Fibroblast of the aortic adventitia (primary cell): ENCODE measurements at places on chromosomes 3 and 15.

GRCh38 chr3:134161898-134162615 is 88.6 kb downstream of the RYK start:
- no peak for DNase-seq

DNA sequence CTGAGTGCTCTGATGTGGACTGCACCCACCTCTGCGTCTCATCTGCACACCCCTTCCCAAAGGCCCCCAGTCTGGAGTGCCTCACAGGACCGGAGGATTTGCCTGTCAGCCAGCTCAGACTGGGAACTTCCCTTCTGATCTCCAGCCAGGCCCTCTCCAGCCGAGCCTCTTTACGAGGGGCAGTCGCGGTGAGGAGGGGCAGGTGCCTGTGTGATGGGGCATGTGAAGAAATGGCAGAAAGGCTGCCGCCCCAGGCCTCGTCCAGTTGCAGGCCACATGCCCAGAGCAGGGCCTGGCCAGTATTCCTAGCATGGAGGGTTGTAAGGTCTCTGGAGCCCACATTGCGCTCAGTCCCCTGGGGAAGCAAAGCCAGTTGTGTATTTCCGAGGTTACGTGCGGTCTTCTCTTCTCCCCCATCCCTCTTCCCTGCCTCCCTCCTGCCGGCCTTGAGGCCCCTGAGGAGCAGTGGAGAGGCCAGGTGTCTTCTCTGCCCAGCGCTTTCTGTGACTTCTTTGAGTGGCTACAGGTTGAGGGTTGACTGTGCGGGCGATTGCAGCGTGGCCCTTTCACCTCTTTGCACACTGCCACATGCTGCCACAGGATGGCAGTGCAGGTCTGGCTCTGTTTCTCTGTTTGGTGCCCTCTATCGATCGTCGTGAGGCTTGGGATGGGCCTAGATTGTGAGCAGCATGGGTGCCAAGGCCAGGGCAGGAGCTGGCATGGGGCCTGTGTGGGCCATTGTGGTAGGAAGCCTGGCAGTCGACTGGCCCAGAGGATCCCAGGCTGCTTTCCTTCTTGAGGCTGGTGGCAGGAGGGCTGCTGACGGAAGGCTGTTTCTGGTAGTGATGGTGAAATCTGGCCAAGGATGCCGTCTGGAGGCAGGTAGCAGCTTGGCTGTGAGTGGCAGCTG is 5.3 kb downstream of the CLK3 start:
- DNase-seq = peak; percentile 75

- peak; percentile 4 for DNase-seq
Measured at GRCh38 chr3:140585828-140586227, 92.0 kb upstream of the TRIM42 start.

GRCh38 chr3:141128126-141128777 is 77.1 kb downstream of the SPSB4 start:
- DNase-seq = no peak

DNA sequence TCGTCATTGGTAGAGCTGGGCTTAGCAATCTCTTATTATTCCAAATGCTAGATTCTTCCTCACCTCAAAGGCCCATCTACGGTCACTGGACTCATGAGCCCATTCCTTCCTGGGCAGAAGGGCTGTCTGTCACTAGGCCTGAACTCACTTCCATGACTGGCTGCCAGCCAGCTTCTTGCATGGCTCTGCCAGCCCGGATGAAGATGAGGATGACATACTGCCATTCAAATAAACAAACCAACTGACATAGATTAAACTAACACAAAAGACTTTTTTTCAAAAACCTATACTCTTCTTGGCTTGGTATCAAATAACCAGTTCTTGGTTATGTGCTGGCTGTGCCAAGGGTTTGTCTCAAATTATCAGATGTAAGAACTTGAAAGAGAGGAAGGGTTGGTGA is 23.8 kb downstream of the ISL2 start:
- no peak for DNase-seq

GRCh38 chr3:146177519-146177918 is 16.5 kb upstream of the PLOD2 start:
- no peak for DNase-seq

DNA sequence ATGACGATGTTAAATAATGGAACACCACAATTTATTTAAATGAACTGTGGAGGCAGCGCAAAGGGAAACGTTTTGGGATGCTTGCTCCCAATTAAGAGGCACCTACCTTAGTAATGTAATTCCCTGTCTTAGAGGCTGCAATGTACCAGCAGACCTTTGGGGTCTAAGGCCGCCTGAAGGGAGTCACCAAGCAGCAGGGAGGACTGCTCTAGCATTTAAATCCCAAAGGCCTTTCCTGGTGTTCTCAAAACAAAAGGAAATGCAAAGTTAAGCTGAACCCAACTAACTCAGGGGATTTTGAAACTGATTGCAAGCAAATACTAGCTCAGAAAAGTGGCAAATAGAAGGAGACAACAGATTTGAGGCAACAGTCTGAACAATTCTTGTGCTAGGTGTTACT is 510.8 kb downstream of the GABRG3 start:
- DNase-seq = no peak

DNA sequence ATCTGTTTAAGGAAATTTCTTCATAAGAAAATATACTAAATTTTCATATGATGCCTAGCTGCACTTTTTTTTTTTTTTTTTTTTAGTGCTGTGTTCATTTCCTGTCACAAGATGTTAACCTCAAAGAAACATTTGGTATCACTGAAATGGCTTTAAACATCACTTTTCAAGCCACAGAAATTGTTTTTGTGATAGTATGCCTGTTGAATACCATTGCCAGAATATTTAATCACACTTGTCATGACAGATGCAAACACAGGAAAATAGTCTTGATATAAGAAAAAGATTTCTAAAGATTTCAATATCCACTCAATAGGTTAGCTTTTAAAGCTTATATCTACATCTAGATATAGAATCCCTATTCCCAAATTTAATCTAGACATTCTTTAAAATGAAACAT is 608.5 kb upstream of the AGTR1 start:
- DNase-seq = no peak

DNA sequence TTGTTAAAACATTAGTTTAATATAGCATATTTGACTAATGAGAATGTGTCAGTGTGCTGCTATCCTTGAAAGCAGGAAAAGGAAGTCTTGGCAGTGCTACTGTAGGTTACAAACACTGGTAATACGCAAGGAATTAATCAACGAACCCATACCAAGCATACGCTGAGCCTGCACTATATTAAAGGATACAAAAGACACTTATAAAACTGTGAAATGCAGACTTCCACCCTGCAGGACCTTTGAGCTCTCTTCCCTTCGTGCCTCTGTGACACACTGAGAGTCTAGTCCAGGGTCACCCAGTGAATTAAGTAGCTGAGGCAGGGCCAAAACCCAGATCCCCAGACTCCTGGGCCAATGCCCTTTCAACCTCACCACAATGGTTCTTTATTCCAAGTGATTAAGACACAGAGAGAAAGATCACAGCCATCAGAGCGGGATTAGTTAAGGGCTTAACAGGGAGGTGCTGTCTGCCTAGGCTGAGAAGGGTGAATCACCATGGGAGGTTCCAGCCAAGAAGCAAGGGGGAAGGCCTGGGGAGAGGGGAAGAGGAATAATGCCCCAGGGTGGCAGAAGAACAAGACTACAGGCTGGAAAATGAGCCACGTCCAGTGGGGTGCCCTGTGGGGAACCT is 6.8 kb downstream of the ANXA2 start:
- DNase-seq = peak; percentile 91

GRCh38 chr3:61802772-61803171 is 241.4 kb downstream of the PTPRG start:
- no peak for DNase-seq
